ENCODE measurements at places on chromosomes 2 and 18. TPM values are rescaled to one million over a fixed set of nuclear protein-coding genes. Genes with fewer than 3 reads are reported as not detected.

Gene CCDC68
- total RNA-seq = 5.0 TPM

Gene WNT10A
- 5.7 TPM for total RNA-seq

GRCh38 chr2:216596236-216596979, 36.8 kb upstream of the IGFBP2 start:
- DNase-seq = peak; percentile 80

DNA sequence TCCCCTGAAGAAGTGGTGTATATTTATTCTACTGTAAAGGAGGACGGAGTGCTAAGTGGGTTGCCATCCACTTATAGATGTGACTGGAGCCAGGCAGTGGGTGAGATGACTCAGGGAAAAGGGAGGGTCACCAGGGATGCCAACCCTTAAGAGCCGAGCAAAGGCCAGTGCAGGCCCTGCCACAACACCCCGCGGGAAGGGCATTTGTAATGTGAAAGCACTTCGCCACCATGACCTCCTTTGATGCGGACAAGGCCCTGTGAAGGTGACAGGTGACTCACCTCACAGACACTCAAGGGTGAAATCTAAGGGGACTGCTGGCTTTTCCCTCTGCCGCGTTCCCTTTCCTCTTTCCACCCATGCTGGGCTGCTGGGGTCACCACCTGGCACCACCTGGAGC, 50.2 kb upstream of the MRPL33 start:
- DNase-seq = no peak

Gene GCG
- total RNA-seq = not detected

- DNase-seq = peak; percentile 78
Measured at GRCh38 chr2:150876251-150876950, 385.3 kb downstream of the RBM43 start.

DNA sequence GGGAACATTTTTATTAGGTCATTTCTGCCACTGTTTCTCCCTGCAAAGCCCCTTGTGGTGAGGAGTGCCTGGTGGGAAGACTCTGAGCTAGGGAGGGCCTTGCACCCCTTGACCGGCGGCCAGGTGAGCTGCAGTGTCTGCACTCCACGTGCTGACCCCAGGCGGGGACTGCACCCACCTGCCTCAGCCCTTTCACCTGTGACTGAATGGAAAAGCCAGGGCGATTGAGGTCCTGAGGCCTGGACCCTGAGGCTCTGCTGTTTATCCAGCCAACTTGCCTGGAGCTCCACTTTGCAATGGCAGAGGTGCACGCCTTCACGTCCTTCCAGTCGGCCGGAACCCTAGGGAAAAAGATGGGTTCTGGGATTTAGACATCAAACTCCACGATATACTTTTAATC, 53.1 kb downstream of the TMEM18 start:
- no peak for DNase-seq

DNA sequence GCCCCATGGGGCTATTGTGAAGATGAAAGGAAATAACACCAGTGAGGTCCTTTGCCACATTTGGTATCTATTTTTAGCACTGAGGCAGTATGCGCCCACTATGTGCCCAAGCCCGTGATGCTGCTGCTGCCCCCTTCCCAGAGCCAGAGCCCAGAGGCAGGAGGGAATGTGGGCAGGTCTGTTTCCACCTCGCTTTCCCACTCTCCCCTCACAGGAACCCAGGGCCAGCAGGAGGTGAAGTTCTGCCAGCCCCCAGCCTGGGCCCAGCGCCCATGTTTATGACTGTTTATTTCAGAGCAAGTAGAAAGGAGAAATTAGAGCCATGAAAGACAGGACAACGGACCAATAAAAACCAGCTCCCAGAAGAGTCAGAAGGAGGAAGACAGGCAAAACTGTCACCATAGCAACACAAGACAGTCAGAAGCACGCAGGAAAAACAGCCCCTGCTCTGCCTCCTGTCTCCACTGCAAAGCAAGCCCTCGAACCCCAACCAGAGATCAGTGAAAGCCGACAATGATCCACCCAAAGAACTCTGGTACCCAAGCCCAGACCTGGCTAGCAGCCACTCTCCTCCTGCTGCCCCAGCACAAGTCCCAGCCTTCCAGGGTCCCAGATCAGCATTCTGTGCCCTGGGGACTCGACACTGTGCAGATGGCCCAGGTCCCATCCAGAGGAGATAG, 1.4 kb downstream of the CYRIA start:
- peak; percentile 81 for DNase-seq

Gene DLX2
- total RNA-seq = 0.72 TPM

DNA sequence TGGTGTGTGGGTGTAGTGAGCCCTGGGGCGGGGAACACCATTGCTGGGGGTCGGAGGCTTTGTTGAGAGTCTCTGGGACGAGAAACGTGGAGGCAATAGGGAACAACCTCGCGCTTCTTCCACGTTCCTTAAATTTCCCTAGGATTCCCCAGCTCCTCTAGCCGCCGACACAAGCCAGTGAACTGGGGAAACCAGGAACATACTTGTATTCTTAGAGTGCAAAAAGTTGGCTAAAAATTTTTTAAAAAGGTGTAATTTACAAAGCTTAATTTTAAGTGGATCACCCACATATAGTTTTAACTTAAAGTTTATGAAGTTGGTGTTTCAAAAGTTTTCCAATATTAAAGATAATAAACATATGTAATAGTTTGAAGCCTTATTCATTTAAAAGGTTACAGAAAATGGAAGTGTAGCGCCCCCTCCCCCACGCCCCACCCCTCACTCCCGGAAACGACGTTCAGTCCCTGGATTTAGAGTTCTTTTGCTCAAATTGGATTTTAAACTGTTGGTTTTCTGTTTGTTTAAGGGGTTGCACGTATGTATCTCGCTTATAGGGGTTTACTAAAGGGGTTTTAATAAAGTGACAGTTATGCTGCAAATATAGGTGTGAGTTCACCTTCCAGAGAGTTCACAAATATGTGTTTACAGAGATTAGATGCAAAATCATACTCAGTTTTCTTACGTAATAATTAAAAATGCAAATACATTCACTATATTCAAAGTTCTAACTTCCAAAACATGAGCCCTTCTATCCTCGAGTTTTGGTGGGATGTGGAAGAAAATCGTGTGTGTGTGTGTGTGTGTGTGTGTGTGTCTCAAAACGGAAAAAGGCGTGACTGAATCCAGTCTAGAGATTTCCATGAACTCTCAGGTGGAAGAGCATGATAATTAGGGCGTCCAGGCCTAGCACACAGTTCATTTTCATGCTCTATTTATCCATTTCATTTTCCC, 872 bp downstream of the DSG2 start:
- DNase-seq = peak; percentile 53

DNA sequence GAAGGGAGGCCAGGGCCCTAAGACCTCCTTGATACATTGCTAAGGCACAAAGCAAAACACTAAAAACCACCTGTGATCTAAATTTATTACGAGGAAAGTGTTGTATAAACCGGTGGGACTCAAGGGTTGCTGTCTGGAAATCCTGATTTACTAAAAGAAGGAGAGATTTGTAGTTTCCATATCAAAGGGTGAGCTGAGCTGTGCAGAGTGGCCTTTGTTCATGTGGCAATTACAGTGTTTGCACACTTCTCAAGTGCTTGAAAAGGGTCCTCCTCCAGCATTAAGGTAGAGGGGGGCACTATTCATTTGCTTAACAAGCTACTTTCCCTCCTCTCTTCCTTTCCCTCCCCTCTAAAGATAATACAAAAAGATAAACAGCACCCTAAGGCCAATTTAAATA, 30.5 kb upstream of the ITGA4 start:
- DNase-seq = no peak

Gene NGEF
- total RNA-seq = 2.7 TPM

- DNase-seq = peak; percentile 69
Measured at GRCh38 chr2:176079831-176080539, 3.8 kb downstream of the EVX2 start.

Gene FAM237A
- total RNA-seq = not detected

- peak; percentile 16 for DNase-seq
Measured at GRCh38 chr2:241842620-241843211, 16.0 kb downstream of the PDCD1 start.

Gene RMC1
- total RNA-seq = 10.4 TPM

GRCh38 chr2:156935616-156936015, 321.9 kb upstream of the GALNT5 start:
- peak; percentile 43 for DNase-seq

GRCh38 chr2:149019768-149020167, 18.7 kb upstream of the LYPD6B start:
- no peak for DNase-seq

- DNase-seq = no peak
Measured at GRCh38 chr2:47076586-47077441, 78.3 kb downstream of the STPG4 start.

Gene SATB2
- 23.1 TPM for total RNA-seq

Gene MFSD2B
- total RNA-seq = 0.10 TPM

Gene ST3GAL5
- 18.2 TPM for total RNA-seq

DNA sequence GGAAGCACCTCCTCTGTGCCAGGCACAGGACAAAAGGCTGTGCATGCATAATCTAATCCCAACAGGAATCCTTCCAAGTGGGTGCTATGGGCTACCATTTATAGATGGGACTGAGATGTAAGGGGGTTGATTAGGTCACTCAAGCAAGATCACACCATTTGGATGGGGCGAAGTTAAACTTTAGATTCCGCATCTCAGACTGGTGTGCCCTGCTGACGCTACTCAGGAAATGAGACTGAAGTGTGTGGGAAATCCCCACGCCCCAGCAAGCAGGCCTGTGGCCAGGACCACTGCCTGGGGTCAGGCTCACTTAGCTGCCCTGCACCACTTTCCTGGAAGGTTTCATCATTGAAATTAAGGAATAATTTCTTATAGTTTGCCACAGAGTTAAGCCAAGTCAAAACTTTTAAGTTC, 70.5 kb upstream of the PPP1CB start:
- DNase-seq = no peak

DNA sequence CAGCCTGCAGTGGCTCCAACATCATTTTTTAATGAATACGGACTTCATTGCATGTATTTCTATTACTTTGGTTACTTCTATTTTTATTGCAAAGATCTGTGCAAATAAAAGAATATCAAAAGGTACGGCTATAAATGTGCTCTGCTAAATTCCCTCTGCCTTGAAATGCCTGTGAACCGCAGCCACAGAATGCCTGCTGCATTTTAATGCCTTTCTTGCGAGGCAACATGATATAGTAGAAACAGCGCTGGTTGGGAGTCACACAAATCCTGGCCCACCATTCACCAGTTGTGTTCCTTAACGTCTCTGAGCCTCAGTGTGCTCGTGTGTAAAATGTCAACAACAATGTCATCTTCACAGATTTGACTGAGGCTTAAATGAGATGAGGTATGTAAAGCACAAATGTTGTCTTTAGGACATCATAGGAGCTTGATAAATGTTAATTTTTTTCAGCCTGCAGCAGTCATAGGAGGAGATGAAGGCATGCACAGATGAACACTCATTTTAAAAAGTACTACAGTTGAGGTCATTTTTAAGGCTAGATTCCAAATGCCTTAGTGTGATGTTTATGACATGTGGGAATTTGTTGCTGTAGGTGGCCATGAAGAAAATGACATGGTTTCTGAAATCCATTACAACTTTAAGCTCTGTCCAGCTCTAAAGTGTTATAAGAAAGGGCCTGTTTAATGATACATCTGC, 187.6 kb upstream of the NRP2 start:
- no peak for DNase-seq

DNA sequence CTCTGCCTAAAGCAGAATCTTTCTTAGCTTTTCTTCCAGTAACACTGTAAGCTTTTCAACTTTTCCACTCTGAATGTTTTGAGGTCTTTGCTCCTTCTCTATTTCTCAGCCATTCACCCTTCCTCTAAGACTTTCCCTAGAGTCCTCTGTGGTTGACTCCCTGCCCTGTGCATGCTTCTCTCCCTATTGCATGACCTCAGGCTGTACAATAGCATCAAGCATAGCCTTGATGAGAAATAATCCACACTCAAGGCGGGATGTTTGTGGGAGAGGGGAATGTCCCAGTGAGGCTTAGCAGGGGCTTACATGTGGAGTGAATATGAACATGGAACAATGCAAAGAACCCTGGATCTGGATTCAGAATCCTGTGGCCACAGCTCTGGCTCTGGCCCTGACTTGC, 48.4 kb upstream of the IGFBP5 start:
- peak; percentile 11 for DNase-seq

DNA sequence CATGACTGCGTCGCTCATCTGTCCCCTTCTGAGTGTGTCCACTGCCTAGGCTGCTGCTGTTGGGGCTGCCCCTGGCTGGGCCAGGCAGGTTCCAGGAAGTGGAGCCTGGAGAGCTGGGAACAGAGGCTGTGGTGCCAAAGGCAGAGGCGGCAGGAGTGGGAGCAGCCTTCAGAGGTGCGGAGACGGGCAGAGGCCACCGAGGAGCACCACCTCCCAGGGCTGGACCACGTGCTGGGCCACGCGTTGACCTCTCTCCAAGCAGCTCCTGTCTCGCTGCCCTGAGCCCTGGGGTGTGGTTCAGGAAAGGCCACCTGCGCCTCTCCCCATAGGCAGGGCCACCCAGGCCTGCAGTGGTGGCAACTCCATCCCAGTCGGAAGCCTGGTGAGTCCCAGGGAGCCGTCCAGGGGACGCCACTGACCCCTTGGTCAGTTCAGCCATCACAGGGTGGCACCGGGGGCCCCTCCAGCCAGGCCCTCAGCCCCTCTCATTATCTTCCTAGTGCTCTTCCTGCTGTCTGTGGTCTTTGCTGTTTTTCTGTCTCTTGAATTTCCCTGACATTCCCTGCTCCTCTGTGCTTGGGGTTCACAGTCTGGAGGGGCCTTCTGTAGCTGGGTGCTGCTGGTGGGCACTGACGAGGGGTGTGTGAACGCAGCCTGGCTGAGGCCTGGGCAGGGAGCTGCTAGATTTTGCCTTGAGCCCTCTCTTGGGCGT, 122.8 kb upstream of the HS6ST1 start:
- no peak for DNase-seq

- DNase-seq = no peak
Measured at GRCh38 chr2:144459286-144459685, 60.6 kb downstream of the ZEB2 start.

- no peak for DNase-seq
Measured at GRCh38 chr18:69755856-69756496, 191.7 kb downstream of the CD226 start.

Gene GREB1
- 6.9 TPM for total RNA-seq

Gene CCL20
- not detected for total RNA-seq

DNA sequence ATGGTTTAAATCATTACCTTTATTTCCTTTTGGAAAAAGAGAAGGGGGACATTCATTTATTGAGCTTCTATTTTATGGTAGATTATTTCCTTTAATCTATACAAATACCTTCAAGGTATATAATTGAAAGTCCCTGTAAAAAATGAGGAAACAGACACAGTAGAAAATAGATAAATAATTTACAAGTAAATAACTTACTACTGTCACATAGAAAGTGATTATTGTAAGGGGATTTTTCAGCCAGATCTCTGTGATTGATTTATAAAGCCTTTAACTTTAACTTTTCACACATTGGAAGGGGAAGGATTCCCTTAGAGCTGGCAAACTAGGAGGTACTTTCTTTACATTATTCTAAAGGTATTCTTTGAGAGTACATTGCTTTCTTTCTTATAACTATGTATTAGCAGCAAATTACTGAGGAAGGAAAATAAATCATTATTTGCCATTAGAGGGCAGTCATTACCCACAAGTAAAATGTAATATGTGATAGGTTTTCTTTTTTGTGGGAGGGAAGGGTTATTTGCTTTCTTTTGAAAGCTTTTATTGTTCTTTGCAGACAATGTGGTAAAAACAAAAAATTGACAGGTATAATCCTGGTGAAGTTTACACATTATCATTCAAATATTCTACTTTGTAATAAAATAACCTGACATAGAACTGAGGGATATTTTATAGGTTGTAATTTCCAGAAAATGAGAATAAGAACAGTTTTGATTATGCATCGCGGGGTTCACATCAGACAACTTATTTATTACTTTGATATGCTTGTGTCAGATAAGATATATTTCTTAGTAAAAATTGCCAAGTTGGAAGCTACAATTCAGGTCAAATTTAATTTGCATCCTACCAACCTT, 24.8 kb upstream of the RPE start:
- peak; percentile 72 for DNase-seq

GRCh38 chr18:38539371-38539770, 973.8 kb upstream of the CELF4 start:
- no peak for DNase-seq
